HCEC 1CT (cell line): ENCODE measurements at places on chromosomes 2 and 18.
A peak's percentile ranks its signal among the peaks of the same experiment; 100 is the strongest.

GRCh38 chr18:9333441-9334328, 888 bp upstream of the TWSG1 start:
- no peak for DNase-seq

- DNase-seq = no peak
These were observed 27.0 kb upstream of the ST3GAL5 start for GRCh38 chr2:85915606-85916303.

GRCh38 chr2:240579771-240580614, 6.5 kb upstream of the CAPN10 start:
- peak; percentile 92 for DNase-seq

DNA sequence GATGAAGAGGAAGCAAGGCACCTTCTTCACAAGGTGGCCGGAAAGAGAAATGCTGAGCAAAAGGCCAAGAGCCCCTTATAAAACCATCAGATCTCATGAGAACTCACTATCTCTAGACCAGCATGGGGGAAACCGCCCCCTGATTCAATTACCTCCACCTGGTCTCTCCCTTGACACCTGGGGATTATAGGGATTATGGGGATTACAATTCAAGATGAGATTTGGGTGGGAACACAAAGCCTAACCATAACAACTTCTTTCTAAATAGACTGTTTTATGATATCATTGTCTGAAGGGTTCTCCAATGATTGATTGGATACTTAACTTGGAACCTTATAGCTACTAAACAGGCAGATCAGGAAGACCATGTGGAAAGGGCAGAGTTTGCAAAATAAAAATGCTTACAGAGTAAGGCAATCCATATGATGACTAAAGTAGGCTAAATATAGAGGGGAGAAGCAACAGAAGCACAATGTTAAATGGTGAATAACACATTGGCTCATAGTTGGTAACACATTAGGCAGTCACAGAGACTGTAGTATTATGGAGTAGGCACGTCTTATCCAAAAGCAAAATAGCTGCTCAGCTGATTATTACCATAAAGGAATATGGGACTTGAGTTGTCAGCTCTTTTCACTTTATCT, 179.0 kb downstream of the BARD1 start:
- DNase-seq = peak; percentile 85

DNA sequence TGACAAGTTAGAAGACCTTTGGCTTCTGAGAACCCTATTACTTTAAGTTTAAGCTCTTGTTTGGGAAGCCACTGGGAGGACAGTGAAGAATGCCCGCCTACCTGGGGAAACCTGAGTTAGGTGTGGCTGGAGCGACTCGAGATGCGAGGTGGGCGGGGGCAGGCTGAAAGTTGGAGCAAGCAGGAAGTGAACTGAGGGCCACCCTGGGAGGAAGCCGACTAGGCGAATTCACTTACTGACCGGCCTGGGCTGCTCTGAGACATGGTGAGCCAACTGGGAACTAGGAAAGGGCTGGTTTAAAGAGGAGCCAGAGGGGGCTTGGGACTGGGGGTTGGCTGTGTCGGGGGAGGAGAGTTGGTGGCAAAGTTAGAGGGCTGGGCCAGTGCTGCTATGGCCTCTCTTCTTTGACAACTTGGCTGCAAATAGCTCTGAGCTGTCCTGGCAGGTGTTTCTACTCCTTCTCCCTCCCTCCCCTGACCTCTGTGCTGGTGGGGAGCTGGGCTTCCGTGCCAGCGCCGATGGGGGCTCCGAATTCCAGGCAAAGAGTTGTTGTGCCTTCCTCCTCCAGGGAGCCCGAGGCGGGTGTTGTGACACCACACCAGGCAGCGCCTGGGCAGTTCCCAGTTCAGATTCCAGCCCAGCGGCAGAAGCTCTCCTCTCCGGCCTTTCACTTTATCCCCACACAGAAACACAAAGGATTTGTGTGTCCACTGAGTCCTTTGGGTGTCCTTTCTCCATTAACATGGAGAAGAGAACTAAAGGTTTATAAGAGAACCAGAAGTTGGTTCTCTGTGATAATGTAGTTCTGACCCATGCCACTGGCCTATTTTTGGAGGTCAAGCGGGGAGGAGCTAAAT, at the start of gene VAMP8:
VAMP8 (plus strand) TSS at position 201 of the 857 bp plus-strand sequence; CDS start at position 262, 61 bp downstream.
- DNase-seq = no peak

DNA sequence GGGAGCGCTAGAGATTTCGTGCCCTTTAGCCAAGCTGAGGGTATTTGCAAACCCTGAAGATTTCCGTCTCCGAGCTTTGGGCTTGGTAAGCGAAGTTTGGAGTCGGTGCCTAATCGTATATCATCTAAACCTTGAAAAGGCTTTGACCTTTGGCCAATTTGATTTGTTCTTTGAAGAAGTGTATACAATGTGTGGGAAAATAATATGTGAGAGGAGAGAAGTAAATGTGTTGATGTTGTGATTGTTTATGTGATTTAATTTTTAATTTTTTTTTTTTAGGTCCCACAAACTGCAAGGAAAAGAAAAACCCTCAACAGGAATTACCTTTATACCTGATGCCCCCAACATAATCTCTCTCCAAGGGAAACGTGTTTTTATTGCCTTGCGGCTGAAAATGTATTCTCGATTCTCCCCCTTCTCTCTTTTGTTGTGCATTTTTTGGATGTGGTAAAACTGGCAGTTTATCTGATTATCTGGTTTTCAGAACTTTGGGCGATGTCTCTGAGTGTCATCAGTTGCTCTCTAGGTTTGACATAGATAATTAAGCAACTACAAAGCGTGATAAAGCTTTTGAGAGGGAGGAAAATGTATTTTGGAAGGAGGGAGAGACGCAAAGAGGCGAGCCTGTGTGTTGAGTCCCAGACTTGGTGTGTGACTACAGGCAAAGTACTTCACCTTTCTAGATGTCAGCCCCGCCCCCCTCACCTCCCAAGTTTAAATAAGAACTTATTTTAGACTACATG, 912 bp upstream of the FBXO11 start:
- no peak for DNase-seq

DNA sequence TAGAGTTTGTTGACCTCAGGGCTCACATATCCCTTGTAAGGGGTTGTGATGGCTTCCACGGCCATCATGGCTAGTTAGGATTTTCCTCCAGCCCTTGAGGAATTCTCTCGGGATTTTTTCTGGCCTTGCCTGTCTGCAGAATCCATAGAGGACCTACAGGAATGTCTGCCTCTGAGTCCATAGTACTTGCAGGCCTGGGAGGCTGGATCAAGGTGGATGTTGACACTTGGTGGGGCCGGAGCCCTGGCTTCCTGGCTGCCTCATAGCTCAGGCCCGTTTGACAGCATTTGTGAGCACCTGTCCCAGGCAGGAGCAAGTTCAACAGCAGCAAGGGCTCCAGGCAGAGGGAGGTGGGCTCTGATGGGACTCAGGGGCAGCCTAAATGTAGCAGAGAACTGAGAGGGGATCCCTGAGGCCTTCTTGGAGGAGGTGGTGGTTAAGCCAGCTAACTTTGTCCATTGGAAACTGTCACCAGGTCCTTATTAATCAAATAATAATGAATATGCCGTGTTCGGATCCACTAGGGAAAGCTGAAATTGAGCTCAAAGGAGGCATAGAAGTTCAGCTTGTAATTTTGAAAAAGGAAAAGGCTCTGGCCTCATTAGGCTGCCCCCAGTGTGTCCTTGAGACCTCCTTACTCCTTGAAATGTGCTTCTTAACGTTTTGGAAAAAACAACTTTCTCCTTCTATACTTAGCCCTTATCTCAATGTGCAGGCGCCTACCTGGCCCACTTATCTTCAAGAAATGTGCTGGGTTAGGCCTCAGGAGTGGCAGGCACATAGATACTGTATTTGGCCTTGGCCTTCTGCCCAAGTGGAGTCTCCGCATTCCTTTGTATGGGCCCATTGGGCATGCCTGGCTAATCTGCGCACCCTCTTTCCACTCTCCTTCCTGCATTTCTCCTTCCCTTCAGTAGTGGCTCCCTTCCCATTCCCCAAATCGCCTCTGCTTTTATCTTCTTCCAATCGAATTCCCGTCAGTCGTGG, 66.9 kb downstream of the HPCAL1 start:
- no peak for DNase-seq

DNA sequence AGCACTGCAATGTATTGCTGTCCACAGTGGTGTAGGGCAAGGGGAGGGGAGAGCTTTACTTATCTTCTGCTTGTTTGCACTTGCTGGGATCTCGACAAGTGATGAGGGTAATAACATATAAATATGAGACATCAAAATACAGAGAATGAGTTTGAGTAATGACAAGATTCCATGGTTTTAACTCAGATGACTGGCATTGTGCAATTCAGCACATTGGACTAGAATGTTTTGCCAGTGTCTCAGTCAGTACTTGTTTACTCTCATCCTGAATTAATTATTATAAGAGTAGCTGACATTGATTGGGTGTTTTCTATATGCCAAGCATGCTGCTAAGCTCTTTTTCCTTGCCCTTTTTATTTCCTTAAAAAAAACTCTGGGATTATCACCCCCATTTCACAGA, 306.7 kb upstream of the MMADHC start:
- peak; percentile 37 for DNase-seq

- no peak for DNase-seq
These were observed 8.2 kb upstream of the SULT1C2 start for GRCh38 chr2:108280466-108280865.

DNA sequence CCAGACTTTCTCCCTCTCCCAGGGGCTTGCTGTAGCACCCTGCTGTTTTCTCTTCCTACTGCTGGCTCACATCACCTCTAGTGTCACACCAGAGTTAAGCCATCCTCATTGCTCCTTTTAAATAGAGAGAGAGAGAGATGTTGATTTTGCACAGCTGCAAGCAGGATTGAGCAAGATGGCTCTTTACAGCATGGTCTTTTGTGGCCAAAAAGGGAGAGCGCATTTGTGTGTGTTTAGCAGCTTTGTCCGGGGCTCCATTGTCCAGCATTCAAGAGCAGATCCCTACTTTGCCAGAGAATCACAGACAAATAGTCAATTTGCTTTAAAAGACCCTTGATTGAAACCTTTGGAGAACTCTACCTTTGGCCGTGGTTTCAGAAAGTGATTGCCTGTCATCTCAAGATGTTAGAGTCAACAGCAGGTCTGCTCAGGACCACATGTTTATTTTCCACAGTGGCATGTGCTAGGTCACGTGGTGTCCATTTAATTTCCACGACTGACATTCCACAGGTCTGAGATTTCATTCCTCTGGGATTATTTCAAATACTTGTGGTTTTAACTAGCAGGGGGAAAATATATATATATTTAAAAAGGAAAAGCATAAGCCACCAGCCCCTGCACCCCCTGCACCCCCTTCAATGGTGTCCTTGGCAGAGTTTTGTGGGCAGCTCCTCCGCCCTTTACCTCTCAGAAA, 359.9 kb upstream of the SLC14A2 start:
- DNase-seq = no peak

DNA sequence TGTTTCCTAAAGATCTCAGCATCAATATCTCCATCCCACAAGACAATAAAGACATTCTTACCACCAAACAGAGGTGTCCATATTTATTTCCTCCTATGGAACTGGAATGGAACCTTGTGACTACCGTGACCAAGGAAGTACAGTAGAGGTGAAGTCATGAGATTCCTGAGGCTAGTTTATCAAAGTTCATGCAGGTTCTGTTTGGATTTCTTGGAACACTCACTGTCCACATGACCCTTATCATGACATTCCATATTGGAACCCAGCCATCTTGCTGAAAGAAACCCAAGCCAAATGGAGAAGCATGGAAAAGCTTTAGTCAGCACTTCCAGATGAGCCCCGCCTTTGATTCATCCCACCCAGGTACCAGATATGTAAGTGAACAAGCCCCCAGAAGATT, 516.0 kb upstream of the POU3F3 start:
- no peak for DNase-seq

- no peak for DNase-seq
These were observed 59.4 kb upstream of the HPCAL1 start for GRCh38 chr2:10242998-10243925.

- no peak for DNase-seq
These were observed 92.8 kb upstream of the MSH2 start for GRCh38 chr2:47309952-47310800.

- DNase-seq = no peak
These were observed 8.9 kb upstream of the MMADHC start for GRCh38 chr2:149596471-149596870.

DNA sequence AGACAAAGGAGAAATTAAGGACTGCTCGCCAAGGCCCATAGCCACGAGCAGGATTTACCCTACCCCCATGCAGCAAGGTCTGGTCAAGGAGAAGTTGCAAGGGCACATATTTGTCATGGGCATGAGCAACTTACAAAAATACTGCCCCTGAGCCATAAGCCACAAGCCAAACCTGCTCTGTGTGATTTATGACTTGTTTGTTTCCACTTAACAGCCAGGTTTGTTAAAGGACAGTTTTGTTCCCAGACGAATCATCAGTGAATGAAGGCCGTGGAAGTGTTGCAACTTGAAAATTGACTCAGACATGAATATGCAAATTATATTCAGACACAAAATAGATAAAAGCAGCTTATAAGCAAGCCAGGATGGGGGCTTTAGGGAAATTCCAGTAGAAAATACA, 31.3 kb upstream of the EVA1A start:
- DNase-seq = peak; percentile 86

- DNase-seq = no peak
These were observed 16.5 kb downstream of the SLC4A3 start for GRCh38 chr2:219643788-219644398.

DNA sequence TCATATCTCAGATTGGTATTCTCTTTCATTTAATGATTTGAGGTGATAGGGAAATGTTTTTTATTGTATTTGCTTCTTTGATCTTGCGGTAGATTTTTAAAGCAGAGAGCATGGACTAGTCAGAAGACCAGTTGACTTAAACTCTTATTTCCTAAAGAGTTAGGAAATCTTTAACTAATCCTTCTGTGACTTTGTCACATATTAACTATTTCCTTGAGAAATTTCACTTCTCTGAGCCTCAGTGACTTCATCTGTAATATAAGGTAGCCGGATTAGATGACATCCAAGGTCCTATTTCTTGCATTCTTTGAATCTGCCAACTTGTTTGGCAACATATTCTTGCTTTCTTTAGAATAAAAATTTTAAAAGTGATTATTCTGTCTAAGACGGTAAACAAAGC, 55.6 kb downstream of the MTX2 start:
- no peak for DNase-seq

DNA sequence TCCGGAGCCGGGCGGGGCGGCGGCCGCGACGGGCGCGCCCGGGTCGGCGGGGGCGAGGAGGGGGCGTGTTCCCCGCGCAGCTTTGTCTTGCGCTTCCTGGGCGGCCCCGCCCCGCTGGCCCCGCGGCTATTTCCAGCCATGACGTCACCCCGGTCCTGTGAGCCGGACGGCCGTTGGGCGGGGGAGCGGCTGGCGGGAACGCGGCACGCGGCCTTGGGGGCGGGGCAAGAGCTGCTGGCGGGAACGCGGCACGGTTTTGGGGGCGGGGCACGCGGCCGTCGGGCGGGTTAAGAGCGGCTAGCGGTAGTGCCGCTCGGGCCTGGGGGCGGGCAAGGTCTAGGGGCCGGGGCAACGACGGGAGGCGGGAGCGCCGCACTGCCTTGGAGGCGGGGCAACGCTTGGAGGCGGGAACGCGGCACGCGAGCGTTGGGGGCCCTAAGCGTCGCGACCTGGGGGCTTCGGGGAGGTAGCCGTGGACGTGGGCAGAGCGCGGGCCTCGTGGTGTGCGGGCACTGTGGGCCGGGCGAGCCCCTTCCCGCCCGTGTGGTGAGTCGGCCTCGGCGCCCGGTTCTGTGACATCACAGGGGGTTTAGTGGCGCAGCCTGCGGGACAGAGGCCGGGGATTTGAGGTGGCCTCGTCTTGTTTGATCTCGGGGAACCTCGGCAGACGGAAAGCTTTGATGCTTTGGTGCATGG, 704 bp downstream of the KLF11 start:
- peak; percentile 62 for DNase-seq

- DNase-seq = no peak
These were observed 54.5 kb upstream of the SMAD2 start for GRCh38 chr18:47984991-47985390.
